ENCODE measurements at places on chromosomes 5 and 9. TPM values are rescaled to one million over a fixed set of nuclear protein-coding genes. Genes with fewer than 3 reads are reported as not detected.

Gene TSLP
- total RNA-seq, result 2.0 TPM

Gene TMEM174
- not detected for total RNA-seq

Gene HCN1
- total RNA-seq, result not detected

Gene DAPK1
- total RNA-seq, result 24.6 TPM

Gene B4GALT1
- total RNA-seq, result 85.2 TPM

Gene UNC13B
- 20.4 TPM for total RNA-seq

Gene CLK4
- total RNA-seq, result 31.9 TPM

Gene SLC34A1
- total RNA-seq, result not detected

Gene MUSK
- not detected for total RNA-seq

Gene FAM169A
- total RNA-seq, result 0.98 TPM

Gene IL5
- not detected for total RNA-seq

Gene PKD2L2
- total RNA-seq, result not detected

Gene CCDC192
- total RNA-seq, result not detected

Gene MYO10
- 22.1 TPM for total RNA-seq

Gene PCDHB2
- 3.4 TPM for total RNA-seq

Gene BTNL8
- not detected for total RNA-seq

Gene PCDHGA6
- 6.4 TPM for total RNA-seq

Gene TMOD1
- 21.1 TPM for total RNA-seq

Gene PDZD2
- 42.7 TPM for total RNA-seq

Gene LRRC19
- total RNA-seq, result not detected

Gene LSM11
- 3.9 TPM for total RNA-seq

Gene IFNK
- not detected for total RNA-seq

Gene SPATA31E1
- not detected for total RNA-seq

Gene CDC20B
- total RNA-seq, result not detected

Gene CDH9
- not detected for total RNA-seq

Gene TXNDC8
- total RNA-seq, result not detected

Gene PCDHA9
- 0.25 TPM for total RNA-seq

Gene FAM153A
- 4.2 TPM for total RNA-seq

Gene TAF11L5
- not detected for total RNA-seq

Gene SOWAHA
- total RNA-seq, result not detected

Gene AFAP1L1
- total RNA-seq, result 14.7 TPM

Gene GFRA3
- total RNA-seq, result 4.7 TPM

Gene CCNB1
- 14.0 TPM for total RNA-seq

Gene CAMK4
- 11.8 TPM for total RNA-seq

Gene PCDHGB6
- 12.5 TPM for total RNA-seq

Gene NSG2
- total RNA-seq, result 7.1 TPM

Gene MEGF10
- 0.74 TPM for total RNA-seq

Gene ATP10B
- 9.1 TPM for total RNA-seq

Gene RIOK2
- total RNA-seq, result 18.7 TPM

Gene FBP1
- 1.7 TPM for total RNA-seq

Gene ITGA1
- 42.7 TPM for total RNA-seq

Gene GPRIN1
- 0.49 TPM for total RNA-seq

Gene IL13
- not detected for total RNA-seq

Gene TICAM2
- 0.98 TPM for total RNA-seq

Gene IFNA4
- not detected for total RNA-seq

Gene IGFBPL1
- not detected for total RNA-seq

Gene LCN9
- not detected for total RNA-seq

Gene JADE2
- total RNA-seq, result 35.4 TPM

Gene PAPPA
- total RNA-seq, result 4.4 TPM

Gene EIF4E1B
- total RNA-seq, result not detected

Gene CATSPER3
- total RNA-seq, result not detected

Gene HSD17B3
- not detected for total RNA-seq
